ENCODE measurements at places on chromosomes 6 and 20. TPM values are rescaled to one million over a fixed set of nuclear protein-coding genes. Genes with fewer than 3 reads are reported as not detected.

KAT14 gene
- total RNA-seq = 8.5 TPM

NRN1 gene
- total RNA-seq = 12.8 TPM

DNA sequence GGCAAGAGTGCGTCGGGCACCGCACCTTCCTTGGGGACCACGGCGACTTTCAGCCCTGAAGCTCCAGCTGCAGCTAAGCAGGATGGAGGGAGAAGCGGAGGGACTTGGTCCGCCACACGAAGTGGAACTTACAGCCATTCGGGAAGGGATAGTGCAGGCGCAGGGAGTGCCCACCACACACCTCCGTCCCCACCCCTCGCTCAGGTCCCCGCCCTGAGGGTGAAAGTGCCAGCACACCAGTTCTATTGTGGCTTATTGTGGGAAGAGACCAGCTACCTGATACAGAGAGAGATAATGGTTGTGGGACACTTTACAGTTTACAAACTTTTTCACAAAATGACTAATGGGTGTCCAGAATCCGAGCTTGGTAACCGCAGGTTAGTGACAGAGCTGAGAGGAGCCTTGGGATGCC lies 76.1 kb downstream of the IRF4 start:
- DNase-seq = no peak

GRCh38 chr20:44085616-44086434 lies 101.2 kb downstream of the JPH2 start:
- DNase-seq = no peak

GRCh38 chr6:6235786-6236185 lies 84.7 kb downstream of the F13A1 start:
- DNase-seq = no peak

CALHM4 gene
- not detected for total RNA-seq

PRR18 gene
- 0.65 TPM for total RNA-seq

DNA sequence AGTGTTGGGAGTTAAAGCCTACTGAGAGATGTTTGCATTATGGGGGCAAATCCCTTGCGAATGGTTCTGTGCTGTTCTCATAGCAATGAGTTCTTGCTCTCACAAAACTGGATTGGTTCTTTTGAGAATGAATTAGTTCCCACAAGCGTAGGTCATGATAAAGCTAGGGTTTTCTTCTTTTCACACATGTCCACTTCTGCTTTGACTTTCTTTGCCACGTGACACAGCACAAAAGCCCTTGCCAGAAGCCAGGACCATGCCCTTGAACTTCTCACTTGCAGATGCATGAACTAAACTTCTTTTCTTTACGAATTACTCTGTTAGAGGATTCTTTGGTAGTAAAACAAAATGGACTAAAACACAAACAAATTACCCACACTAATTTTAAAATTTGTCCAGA lies 922.8 kb downstream of the EPHA7 start:
- DNase-seq = no peak

DNA sequence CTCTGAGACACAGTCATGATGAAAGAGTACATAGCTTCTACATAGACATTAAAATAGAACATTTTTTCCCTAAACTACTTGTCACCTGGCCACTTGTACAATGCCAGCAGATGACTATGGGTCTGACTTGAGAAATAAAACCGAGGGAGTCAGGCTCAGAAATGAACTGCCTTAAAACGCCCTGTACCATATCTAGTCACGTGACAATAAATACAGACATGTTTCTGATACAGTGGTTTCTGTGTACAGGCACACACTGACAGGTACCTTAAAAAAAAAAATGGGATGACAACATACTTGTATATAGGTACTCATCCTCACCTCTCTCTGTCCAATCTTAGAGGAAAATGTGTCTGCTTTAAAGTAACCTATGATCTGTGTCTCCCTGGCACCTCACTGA lies 144.1 kb downstream of the SH3BGRL2 start:
- no peak for DNase-seq

PSMA7 gene
- 174 TPM for total RNA-seq

GRCh38 chr6:134238960-134239795 lies 78.7 kb downstream of the SGK1 start:
- no peak for DNase-seq

DNA sequence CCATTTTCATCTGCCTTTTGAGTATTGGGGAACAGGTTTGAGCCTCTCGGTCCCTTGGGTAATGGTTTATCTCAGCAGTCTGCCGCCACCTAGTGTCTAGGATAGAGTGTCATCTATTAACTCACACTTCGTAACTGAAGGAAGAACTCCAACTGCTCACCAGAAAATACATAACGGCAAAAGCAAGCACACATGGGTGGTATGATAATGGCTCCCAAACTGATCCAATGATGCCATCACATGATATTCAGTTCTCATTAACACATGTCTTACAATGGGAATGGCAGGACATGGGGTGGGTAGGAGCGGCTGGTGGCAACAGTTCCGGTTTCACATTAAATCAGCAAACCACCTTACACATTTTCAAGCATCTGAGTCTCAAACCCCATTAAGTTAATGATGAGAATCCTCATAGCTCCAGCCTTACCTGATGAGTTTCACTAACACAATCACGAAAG lies 110.7 kb upstream of the PHACTR1 start:
- DNase-seq = peak; percentile 35

APOBEC2 gene
- total RNA-seq = 103 TPM

- DNase-seq = no peak
Observed at GRCh38 chr6:64090352-64090751, 454.8 kb downstream of the PHF3 start.

MYL9 gene
- total RNA-seq = 1,946 TPM

GRCh38 chr6:35141007-35141655 lies at the start of gene TCP11:
TCP11 (minus strand) TSS chr6:35141339; CDS start chr6:35140870, 469 bp downstream.
- DNase-seq = peak; percentile 57

RIPPLY2 gene
- total RNA-seq = not detected

LPA gene
- not detected for total RNA-seq

- no peak for DNase-seq
Observed at GRCh38 chr6:32074996-32075532, 34.1 kb downstream of the TNXB start.

CLVS2 gene
- 0.03 TPM for total RNA-seq

DNA sequence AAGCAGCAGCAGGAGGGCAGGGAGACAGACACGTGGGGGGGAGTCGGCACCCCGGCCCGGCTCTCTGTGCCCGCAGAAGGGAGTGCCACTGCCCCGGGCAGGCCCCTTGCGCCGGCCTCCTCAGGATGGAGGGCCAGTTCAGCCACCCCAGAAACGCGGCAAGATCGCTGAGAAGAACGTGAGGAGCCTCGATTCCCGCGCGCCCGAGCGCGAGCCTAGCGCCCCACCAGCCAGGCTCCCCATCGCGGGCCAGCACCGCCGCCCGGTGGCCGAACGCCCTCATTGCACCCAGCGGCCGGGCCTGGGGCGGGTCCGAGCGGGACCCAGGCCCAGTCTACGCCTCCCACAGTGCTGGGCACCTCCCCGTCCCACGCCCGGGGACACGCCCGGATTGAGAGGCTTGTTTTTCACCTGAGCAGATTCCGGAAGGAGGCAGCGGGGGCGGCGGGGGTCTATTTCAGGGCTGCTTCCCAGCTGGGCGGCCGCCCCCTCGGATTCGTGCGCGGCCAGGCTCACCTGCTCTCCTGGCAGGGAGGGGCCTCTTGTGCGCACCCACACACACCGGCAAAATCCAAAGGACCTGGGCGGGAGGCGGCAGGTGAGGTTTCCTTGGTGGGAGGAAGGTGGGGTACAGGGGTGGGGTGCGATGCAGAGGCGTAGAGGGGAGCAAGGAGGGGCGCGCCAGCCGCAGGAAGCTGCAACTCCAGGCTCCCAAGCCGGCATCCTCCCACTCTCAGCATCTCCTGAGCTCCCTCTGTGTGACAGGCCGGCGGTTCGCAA lies 9.0 kb upstream of the GRM4 start:
- DNase-seq = peak; percentile 61

C6orf163 gene
- 2.3 TPM for total RNA-seq

- peak; percentile 54 for DNase-seq
Observed at GRCh38 chr20:47727170-47727880, 58.0 kb downstream of the SULF2 start.

- DNase-seq = no peak
Observed at GRCh38 chr6:35495258-35496035, 1.4 kb downstream of the TEAD3 start.

DNA sequence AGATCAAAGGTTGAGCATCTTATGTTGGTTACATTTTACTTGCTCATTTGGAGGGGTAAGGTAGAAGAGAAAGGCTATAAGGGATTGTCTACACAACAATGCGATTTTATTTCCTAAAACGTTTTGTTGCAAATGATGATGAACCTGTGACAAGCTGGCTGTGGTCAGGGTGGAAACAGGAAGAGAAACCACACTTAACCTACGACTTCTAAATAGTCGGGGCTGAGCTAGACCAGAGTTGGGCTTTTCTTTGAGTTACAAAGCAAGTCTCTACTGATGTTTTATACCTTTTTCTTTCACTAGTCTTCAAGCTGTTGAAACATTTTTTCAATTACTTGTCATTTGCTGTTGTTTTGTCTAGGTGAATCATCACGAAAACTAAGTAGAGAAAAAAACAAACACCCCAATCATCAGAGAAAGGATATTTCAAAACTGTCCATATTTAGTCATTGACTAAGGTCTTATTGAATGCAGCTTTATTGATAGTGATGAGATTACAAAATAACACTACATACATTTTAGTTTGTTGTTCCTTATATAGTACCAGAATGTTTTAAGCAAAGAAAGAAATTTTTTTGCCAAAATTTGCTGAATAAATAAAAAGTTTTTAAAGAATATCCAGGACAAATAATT lies 18.0 kb downstream of the KLHL31 start:
- no peak for DNase-seq

DNA sequence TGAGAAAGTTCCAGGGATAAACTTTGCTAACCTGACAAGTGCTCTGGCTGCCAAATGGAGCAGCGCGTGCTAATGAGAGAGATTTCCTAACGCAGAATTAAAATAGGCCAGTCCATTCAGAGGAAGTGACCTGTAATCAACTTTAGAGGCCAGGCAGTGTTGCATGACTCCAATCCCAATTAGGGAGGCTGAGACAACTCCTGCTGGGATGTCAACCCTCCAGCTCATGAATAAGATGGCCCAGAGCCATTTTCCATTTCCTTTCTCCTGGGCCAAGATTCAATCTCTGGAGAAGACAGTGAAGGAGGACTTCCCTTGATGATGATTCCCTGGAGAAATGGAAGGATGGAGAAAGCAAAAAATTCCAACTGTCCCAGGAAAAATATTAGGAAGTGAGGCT lies 241.5 kb upstream of the RNF24 start:
- DNase-seq = no peak

- no peak for DNase-seq
Observed at GRCh38 chr6:101614774-101615173, 221.3 kb downstream of the GRIK2 start.

GRCh38 chr6:32609391-32609730 lies 19.7 kb upstream of the HLA-DRB1 start:
- DNase-seq = no peak

DNA sequence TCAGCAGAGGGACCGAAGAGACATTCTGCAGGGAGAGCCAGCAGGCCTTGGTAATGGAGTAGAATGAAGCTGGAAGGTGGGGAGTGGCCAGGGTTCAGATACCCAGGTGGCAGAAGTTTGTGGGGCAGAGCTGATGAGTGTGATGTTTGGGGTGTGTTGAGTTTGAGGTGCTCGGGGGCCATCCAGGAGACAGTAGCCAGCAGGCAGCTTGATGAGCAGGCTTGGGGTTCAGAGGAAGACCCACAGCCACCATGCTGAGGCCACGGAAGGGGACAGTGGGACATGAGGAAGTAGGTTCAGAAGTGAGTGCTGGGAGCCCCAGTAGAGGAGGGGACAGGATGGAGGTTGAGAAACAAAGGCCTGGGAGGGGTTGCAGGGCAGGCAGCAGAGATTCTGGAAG lies 11.1 kb upstream of the FOXS1 start:
- no peak for DNase-seq

DNA sequence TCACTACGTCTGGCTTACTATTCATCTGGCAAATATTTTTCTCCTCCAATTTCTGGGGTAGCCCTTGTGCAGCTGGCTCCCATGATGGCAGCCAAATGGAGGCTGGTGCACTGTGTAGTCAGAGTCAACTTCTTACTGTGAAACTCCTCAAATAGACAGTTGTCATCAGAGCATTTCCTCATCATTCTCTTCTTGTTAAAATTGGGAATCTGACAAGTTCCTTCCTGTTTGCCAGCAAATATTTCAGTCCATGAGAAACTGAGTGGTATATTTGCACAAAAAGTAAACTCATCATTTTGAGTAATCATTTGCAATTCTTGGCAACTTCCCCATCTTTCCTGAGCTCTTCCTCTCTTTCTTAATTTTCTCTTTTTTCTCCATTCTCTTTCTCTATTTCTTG lies 394.9 kb upstream of the RGS17 start:
- no peak for DNase-seq

GRCh38 chr6:85004361-85004995 lies 240.1 kb upstream of the TBX18 start:
- no peak for DNase-seq

DNA sequence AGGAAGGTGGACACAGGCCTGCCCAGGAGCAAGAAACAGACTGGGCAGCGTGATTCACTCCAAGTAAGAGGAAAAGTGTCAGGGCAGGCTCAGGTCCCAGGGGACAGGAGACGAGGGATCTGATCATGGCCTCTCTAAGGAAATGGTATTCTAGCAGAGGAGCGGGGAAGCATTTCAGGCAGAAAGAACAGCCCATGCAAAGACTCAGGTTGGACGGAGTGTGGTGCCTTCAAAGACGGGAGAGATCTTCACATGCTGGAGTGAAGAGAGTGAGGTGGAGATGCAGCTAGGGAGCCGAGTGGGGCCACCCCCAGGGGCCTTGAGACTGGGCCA lies 161.1 kb downstream of the SYCP2 start:
- DNase-seq = no peak

NEDD9 gene
- 42.9 TPM for total RNA-seq

DNA sequence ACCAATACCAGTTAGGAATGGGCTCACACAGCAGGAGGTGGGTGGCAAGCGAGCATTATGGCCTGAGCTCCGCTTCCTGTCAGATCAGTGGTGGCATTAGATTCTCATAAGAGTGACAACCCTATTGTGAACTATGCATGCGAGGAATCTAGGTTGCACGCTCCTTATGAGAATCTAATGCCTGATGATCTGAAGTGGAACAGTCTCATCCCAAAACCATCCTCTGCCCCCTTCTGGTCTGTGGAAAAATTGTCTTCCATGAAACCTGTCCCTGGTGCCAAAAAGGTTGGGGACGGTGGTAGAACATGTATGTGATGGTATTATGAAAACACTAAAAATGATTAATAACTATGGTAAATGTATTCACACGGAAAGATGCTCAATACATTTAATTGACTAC lies 99.7 kb upstream of the HIVEP1 start:
- no peak for DNase-seq

C6orf132 gene
- total RNA-seq = 1.5 TPM

HLA-DQB2 gene
- 1.3 TPM for total RNA-seq

GRCh38 chr6:161058741-161059140 lies 67.2 kb downstream of the MAP3K4 start:
- DNase-seq = no peak

- no peak for DNase-seq
Observed at GRCh38 chr6:80607811-80608391, 501.4 kb downstream of the BCKDHB start.

- DNase-seq = no peak
Observed at GRCh38 chr6:136178749-136179148, 71.4 kb downstream of the MTFR2 start.

- DNase-seq = no peak
Observed at GRCh38 chr6:5398530-5398929, 137.2 kb downstream of the FARS2 start.
